ENCODE measurements at places on chromosomes 12 and 14.

GRCh38 chr14:38127784-38128183 is 79.9 kb upstream of the SSTR1 start:
- no peak for DNase-seq

DNA sequence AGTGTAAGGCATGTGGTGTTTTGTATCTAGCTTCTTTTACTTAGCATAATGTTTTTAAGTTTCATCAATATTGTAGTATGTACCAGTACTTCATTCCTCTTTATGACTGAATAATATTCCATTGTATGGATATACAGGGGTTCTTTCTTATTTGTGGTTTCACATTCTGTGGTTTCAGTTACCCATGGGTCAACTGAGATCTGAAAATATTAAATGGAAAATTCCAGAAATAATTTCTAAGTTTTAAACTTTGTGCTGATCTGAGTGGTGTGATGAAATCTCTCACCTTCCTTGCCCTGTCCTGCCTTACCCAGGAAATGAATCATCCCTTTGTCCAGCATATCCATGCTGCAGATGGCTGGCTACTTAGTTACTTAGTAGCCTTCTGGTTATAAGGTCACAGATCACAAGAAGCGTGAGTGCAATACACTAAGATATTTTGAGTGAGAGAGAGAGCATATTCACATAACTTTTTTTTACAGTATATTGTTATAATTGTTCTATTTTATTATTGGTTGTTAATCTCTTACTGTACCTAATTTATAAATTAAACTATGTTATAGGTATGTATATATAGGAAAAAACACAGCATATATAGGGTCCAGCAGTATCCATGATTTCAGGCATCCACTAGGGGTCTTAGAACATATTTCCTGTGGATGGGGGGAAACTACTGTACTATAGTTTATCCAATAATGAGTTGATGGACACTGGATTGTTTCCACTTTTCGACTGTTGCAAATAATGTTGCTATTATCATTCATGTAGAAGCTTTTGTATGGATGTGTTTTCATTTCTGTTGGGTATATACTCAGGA is 59.6 kb upstream of the LRTM2 start:
- no peak for DNase-seq

DNA sequence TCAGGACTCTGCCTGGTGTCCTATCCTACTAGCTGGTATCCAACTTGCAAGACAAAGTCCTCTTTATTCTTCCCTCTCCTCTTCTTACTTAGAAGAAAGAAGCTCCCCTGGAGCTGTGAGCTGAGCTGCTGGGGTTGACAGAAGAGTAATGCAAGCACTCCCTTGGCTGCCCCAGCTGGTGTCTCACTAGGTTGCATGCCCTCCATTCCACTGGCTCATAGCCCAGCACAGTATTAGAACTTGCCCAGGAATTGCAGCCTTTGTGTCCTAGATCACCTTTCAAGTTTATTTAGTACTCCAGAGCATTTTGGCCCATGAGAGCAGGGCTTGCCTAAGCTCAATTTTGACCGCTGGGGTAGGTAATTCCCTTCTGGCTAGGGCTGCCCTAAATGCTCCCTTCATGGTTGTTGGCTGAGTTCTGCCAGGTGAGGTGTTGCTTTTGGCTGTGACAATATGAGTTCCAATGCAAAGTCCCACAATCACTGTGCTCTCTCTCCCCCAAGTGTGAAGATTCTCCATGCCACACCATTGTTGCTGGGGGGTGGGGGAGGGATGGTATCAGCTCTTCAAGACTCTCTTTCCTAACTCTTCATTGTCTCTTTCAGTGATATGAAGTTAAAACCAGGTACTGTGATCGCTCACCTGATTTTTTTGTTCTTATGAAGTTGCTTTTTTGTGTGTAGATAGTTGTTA is 317.4 kb upstream of the DDHD1 start:
- no peak for DNase-seq

- DNase-seq = no peak
Measured at GRCh38 chr14:33932576-33933345, 18.1 kb downstream of the EGLN3 start.

GRCh38 chr14:100905166-100905565 is 1.6 kb upstream of the RTL1 start:
- no peak for DNase-seq

GRCh38 chr14:91396959-91397815 is 20.4 kb downstream of the CCDC88C start:
- no peak for DNase-seq
